Cardiac atrium fibroblast (primary cell): ENCODE measurements at places on chromosomes 5 and 9. TPM values are rescaled to one million over a fixed set of nuclear protein-coding genes. Genes with fewer than 3 reads are reported as not detected.

The ITGA1 gene
- 15.6 and 21.5 TPM in 2 replicates for total RNA-seq

The PCDHB16 gene
- total RNA-seq: 0.54 TPM in 1 of 2 replicates, not detected in the other

The F2R gene
- 127 and 138 TPM in 2 replicates for total RNA-seq

The NR6A1 gene
- total RNA-seq: 0.72 and 0.81 TPM in 2 replicates

The SLC36A2 gene
- not detected in 2 replicates for total RNA-seq

The NUTM2F gene
- total RNA-seq: not detected in 2 replicates

The BARHL1 gene
- total RNA-seq: not detected in 2 replicates

The CXXC5 gene
- total RNA-seq: 31.1 and 58.2 TPM in 2 replicates

The KLF9 gene
- 44.4 and 47.3 TPM in 2 replicates for total RNA-seq

The C9 gene
- total RNA-seq: not detected in 2 replicates

The ADRB2 gene
- total RNA-seq: 0.16 TPM in 1 of 2 replicates, not detected in the other

The DNAI1 gene
- not detected in 2 replicates for total RNA-seq
